Hematopoietic multipotent progenitor cell treated with erythropoietin and hydrocortisone succinate and interleukin-3 and kit ligand, for 15 days (in vitro differentiated cells): ENCODE measurements at places on chromosomes 4 and X.
A peak's percentile ranks its signal among the peaks of the same experiment; 100 is the strongest.

- DNase-seq: no peak
These were observed 21.6 kb downstream of the PCDH18 start for GRCh38 chr4:137510557-137511265.

DNA sequence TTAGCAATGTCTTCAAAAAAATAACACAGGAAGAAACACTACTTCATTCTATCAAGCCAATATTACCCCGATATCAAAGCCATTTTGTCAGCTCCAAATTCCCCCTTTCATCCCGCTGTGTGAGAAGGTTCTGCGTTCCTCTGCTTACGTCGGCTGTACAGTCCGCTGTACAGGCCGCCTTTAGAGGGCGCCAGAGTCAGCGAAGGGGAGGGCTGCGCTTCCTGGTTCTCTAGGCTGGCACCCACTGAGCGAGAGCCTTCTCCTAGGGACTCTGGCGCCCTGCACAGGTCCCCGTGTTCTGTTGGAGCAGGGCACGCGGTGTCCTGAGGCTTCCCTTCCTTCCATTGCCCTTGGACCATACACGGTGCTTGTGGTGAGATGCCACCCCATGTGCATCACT, 25.3 kb upstream of the CT45A1 start:
- DNase-seq: no peak

- DNase-seq: peak; percentile 76
These were observed 733 bp downstream of the CCNA2 start for GRCh38 chr4:121822796-121823504.

GRCh38 chr4:138599965-138600364, 357.8 kb upstream of the SLC7A11 start:
- DNase-seq: no peak

DNA sequence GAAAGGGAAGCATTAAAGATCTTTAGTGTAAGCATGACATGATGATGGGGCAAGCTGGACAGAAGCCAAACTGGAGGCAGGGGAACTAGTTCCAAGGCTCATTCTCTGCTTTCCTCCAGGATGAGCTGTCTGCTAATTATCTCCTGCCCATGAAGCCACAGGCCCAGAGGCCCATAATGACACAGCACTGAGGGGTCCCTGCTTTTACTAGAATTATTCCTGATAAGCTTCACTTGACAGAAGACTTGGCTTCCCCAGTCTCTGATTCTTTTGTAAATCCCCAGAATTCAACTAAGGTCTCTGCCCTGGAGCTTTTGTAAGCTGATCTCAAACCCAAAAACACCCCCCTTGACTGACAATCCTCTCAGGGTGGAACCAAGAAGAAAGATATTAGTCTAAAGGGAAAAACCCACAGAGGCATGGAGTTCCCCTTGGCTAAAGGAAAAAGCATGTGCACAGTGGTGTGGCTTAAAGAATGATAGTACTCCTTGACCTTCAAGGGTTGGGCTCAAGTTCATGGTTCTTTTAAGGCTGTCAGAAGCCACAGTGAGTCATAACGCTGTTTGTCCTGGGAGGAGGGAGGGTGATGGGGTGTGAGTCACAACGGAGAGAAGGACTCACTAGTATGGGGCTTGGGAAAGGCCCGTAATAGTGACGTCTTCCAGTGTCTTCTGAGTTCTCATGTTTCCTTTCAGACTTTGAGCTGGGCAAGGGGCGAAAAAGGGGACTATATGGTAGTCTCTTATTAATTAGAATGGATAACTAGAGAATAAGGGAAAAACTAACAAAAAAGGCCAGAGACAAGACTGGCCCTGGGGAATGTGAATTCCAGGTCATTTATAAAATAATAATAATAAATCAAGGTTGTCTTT, 146.0 kb upstream of the CPEB2 start:
- no peak for DNase-seq

DNA sequence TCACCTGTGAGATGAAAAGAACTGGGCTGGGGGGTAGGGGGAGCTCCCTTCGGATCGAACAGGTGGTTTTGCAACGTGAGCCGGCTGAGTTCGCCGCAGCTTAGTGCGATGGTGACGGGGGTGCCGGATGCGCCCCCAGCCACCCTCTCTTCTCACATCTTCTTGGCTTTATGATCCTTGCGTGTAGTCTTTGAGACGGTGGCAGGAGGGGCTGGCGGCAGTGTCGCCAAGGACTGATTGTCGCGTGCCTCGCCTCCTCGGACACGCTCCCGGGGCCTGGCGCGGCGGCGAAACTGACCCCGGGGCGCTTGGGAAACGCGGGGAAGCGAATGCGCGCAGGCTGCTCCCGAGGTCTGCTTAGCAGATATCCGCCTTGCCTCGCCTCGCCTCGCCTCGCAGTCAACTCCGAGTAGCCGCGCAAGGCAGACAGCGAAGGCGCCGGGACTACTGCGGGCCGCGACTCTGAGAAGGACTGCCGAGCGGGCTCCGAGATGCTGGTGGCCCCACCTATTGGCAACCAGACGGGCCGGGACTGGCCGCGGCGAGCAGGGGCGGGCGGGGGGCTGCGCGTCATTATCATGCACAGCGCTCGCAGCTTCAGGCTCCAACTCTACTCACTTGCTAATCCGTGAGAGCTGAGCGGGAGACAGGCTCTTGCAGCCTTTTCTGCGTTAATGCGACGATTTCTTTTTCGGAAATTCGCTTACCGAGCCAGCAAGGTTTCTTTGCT, 1.5 kb downstream of the GRID2 start:
- DNase-seq: no peak

DNA sequence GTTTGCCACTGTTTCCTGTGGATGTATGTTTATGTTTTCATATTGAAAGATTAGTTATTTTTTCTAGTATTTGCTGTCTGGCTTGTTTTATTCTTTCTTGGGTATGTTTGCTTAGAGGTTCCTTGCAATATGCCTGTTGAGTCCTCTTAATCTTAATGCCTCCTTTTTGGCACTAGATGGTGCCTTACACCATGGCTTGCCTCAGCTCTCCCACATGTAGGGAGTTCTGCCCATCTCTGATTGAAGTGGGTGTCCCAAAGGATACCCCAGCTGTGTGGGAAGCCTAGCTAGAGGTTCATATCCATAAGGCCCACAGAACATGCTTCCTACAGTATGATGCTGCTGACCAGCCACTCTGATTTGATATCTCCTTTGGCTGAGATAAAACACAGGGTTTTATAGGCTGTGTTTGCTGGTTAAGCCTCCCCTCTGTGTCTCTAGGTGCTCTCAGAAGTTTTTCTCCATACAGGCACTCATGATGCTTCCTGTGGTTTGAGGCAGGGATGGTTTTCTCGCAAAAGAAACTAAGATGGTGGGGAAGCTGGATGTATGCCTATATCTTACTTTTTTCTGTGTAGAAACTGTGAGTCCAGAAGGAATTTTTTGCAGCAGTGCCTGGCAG, 162.4 kb downstream of the ASB9 start:
- DNase-seq: no peak

DNA sequence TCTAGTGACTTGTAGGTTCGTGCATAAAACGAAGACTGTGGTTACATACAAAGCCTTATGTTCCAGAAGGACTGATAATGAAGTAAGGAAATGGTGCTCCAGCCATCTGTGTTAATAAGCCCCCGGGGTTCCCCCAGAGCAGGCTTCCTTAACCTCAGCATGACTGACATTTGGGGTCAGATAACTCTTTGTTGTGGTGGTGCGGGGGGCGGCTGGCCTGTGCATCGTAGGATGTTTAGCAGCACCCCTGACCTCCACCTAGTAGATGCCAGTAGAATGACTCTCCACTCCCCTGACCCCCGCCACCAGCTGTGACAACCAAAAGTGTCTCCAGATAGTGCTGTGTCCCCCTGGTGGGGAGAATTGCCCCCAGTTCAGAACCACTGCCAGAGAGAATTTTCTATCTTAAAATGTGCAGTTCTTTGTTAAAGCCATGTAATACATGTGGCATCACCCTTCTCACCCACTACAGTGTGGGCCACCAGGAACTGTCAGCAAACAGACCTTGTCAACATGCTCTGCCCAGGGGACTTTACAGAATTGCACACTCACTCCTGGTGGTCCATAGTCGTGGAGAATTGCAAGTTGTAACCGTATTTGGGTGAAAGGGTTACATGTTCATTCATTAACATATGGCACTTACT, 7.5 kb downstream of the SH3KBP1 start:
- DNase-seq: no peak

- no peak for DNase-seq
These were observed 48.8 kb downstream of the HS6ST2 start for GRCh38 chrX:132909643-132910042.

DNA sequence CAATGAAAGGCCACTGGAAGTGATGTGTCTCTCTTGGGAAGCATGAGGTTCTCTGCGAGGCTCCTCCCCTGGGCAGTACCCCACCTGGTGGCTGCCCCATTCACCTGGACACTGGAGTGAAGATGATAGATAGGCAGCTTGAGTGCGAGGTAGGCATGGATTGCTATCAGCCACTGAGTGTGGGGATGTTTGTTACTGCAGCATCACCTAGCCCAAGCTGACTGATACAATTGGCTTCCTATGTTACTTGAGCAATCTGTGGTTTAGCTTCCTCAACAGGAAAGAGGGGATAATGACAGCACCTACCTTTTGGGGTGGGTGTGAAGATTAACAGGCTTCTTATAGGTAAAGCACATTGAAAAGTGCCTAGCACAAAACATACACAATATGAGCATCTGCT, 30.8 kb downstream of the ADRA2C start:
- DNase-seq: no peak

- DNase-seq: no peak
These were observed 46.2 kb upstream of the MID1IP1 start for GRCh38 chrX:38754818-38755718.
